ENCODE measurements at places on chromosomes 13 and 19.

GRCh38 chr13:44578067-44578400, 1.9 kb upstream of the TSC22D1 start:
- DNase-seq, result no peak

- no peak for DNase-seq
Observed at GRCh38 chr13:100382785-100383184, 205.8 kb downstream of the GGACT start.

DNA sequence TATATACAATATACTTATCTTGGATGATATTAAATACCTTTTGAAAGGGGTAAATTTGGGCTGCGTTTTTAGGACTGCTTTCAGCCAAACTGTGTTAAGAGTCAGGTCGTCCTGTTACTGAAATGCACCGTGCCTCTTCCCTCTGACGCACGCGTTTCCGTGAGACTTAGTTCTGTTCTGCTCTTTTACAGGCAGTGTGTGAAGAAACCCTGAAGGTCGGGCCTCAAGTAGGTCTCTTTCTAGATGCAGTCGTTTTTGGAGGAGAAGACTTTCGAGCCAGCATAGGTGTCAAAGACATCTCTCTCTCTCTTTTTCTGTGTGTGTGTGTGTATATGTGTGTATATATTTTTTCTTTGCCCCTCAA, 107.0 kb downstream of the ZIC5 start:
- DNase-seq, result no peak

- DNase-seq, result no peak
Observed at GRCh38 chr13:44334751-44335150, 38.9 kb upstream of the SERP2 start.

DNA sequence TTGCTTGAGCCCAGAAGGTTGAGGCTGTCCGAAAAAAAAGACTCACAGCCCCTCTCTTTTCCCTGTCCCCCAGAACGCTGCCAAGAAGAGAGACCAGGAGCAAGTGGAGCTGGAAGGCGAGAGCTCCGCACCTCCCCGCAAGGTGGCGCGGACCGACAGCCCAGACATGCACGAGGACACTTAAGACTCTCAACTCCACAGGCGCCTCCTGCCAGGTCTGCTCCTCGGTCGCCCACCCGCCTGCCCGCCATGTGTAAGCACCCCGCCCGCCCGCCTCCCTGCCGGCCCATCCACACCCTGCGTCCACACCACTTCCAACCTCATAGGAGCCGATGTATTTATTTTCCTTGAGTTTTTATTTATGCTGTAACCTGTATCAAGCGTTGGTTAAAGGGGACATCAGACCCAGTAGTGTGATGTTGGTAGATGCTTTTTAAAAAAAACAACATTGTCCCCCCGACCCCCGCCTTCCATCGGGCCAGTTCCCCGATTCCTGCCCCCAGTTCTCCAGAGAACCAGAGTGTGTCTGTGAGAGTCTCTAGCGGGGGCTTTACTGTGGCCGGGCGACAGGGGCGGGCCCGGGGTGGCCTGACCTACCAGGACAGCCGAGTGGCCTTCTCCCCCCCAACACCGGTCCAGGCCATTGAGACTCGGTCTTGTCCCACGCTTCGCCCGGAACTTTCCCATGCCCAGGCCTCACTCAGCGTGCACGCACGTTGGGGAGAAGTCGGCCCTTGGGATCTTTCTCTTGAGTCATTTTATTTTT, 10.3 kb downstream of the DDA1 start:
- DNase-seq, result no peak

DNA sequence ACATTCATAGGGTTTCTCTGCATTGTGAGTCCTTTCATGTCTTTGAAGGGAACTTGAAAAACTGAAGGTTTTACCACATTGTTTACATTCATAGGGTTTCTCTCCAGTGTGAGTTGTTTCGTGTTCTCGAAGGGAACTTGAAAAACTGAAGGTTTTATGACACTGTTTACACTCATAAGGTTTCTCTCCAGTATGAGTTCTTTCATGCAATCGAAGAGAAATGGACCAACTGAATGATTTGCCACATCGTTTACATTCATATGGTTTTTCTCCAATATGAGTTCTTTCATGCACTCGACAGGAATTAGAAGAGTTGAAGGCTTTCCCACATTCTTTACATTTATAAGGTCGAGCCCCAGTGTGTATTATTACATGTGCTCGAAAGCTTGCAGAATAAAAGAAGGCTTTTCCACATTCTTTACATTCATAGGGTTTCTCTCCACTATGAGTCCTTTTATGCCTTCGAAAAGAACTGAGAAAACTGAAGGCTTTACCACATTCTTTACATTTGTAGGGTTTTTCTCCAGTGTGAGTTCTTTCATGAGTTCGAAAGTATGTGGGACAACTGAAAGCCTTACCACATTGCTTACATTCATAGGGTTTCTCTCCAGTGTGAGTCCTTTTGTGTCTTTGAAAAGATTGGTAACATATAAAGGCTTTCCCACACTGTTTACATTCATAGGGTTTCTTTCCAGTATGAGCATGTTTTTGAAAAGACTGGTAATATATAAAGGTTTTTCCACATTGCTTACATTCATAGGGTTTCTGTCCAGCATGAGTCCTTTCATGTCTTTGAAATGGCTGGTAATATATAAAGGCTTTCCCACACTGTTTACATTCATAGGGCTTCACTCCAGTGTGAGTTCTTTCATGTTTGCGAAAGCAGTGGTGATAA, 20.7 kb downstream of the ZNF14 start:
- DNase-seq, result no peak

- DNase-seq, result no peak
Observed at GRCh38 chr13:77390391-77390790, 63.5 kb upstream of the MYCBP2 start.

- DNase-seq, result no peak
Observed at GRCh38 chr13:20136781-20137703, 23.8 kb downstream of the GJA3 start.

DNA sequence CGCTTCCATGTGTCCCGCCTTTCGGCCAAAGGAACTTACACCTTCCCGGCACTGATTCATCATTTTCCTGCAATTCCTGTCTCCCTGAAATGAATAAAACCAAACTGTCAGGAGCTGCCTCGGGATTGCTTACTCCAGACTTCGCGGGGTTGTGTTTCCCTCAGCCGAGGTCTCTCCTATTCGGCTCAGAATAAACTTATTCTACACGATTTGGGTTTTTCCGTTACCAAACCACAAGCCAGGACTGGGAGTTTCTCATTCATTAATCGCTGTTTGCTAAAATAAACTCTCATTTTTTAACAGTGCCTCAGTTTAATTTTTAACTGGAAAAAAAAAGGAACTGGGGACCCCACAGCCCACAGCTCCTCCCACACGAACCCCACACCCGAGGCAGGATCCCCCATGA, 667 bp downstream of the ZNF878 start:
- DNase-seq, result no peak

DNA sequence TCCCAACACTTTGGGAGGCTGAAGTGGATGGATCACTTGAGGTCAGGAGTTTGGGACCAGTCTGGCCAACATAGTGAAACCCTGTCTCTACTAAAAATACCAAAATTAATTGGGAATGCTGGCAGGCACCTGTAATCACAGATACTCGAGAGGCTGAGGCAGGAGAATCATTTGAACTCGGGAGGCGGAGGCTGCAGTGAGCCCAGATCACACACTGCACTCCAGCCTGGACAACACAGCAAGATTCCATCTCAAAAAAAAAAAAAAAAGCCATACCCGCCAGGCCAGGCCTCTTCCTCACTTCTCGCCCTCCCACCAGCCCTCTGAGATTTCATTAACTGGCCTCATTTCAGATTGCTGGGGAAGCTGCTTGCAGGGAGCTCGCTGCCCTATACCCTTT, 7.7 kb upstream of the RELB start:
- DNase-seq, result no peak

DNA sequence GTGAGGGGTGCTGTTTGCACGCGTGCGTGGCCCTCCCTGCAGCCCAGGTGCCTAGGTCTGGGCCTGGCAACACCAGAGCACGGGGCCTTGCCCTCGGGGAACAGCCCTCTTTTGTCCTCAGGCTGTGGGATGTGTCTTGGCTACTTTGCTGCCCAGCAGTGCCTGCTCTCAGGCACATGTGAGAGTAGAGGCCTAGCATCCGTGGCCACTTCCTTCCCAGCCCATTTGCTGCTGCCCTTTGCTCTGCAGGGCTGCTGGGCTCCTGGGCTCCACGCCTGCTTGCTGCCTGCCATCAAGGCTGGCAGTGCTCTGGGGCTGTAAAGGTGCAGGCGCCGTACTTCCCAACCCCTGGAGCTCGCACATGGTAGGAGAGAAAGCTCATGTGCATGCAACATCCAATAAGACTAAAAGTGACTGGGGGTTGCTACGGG, 46.6 kb downstream of the CAPN12 start:
- no peak for DNase-seq

DNA sequence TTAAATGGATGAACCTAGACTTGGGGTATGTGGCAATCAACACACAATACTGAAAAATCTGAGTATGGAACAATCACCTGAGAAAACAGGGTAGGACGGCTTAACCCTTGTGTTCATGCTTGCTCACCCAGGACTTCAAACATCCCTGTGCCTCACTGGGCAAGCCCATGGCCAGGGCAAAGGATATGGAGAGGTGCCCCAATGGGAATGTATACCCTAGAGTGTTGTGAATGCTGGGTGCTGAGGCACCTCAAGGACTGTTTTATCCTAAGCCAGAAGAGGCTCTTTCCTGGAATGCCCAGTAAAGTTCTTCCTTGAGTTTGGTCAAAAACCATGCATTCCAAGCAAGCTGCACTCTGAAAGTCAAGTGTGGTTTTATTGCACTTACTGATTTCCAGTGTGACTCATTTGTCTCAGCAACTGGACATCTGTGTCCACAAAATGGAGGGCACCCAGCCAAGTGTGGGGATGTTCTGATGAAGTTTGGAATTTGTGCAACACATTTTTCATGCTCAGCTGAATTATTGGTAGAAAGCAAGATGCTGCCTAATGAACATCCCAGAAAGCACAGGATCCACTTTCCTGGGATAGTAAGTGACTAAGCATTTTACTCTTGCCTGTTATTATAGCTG, 531.3 kb downstream of the RFC3 start:
- no peak for DNase-seq

DNA sequence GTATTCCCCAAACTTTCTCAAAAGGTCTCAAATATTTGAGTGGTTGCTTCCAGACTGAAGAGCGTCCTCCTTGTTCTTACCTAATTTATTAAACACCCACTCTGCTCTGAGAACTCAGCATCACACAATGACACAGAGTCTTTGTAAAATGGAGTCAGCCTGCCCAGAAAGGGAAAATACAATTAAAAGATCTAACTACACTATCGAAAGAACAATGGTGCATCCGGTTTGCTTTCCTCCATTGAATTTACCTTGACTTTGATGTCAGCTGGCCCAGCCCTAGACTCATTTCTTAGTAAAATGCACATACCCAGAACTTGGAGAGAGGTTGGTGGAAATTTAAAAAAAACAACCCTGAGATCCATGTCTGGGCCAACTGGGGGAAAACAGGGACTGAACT, 120.7 kb upstream of the SERP2 start:
- DNase-seq, result no peak

Measured in stimulated activated naive B cell treated with anti-CD40 and anti-IgM and Interleukin-4, amounts not matched to agents 10 μg/mL and 1 μg/mL and 100 μg/mL, for 72 hours (primary cell).